Bronchial smooth muscle cell (primary cell): ENCODE measurements at places on chromosomes 16 and 17. TPM values are rescaled to one million over a fixed set of nuclear protein-coding genes. Genes with fewer than 3 reads are reported as not detected.

MPP2 gene
- 3.6 and 5.8 TPM in 2 replicates for total RNA-seq

MBTPS1 gene
- total RNA-seq: 92.7 and 93.7 TPM in 2 replicates

CACNG3 gene
- not detected in 2 replicates for total RNA-seq

AIPL1 gene
- not detected in 2 replicates for total RNA-seq

SLFN12L gene
- under 0.01 and 0.16 TPM in 2 replicates for total RNA-seq

TMED6 gene
- not detected in 2 replicates for total RNA-seq

ENPP7 gene
- not detected in 2 replicates for total RNA-seq

GP2 gene
- total RNA-seq: not detected in 2 replicates

DOC2B gene
- total RNA-seq: under 0.01 TPM in 1 of 2 replicates, not detected in the other

GLTPD2 gene
- total RNA-seq: not detected in 2 replicates

PABPN1L gene
- not detected in 2 replicates for total RNA-seq

CLEC3A gene
- not detected in 2 replicates for total RNA-seq

GRAPL gene
- 0.16 TPM in 1 of 2 replicates, not detected in the other for total RNA-seq

RILP gene
- 11.3 and 16.9 TPM in 2 replicates for total RNA-seq

MAF gene
- total RNA-seq: 7.1 and 29.0 TPM in 2 replicates
